Stimulated activated CD8-positive, alpha-beta memory T cell treated with anti-CD3 and anti-CD28 coated beads, Interleukin-2, amount 100 ng/mL, for 1 hour (primary cell): ENCODE measurements at places on chromosomes 12 and 14.

- no peak for DNase-seq
Observed at GRCh38 chr14:64711039-64711438, 6.8 kb downstream of the PLEKHG3 start.

GRCh38 chr12:40229690-40230651 is 5.2 kb downstream of the LRRK2 start:
- DNase-seq = no peak

DNA sequence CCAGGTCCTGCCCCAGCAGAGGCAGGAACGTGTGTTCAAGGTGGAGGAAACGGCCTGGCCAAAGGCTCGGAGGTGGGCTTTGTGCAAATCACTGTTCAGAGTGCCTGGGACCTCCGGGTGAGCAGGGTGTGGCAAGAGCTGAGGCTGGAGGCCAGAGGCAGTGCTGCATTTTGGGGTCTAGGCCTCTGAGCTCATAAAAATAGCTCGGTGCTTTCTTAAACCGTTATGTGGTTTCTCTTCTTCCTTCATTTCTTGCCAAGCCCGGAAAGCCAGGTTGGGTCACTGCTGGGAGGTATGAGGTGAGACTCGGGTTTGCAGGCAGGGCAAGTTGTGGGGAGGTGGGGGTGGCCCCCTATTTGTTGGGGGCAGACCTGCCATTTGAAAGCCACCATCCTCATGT is 178.8 kb upstream of the MYL2 start:
- no peak for DNase-seq

- DNase-seq = no peak
Observed at GRCh38 chr12:91377436-91377835, 194.8 kb upstream of the DCN start.

- no peak for DNase-seq
Observed at GRCh38 chr12:68612202-68612601, 1.5 kb downstream of the RAP1B start.

- DNase-seq = no peak
Observed at GRCh38 chr12:49260571-49261363, 4.1 kb upstream of the TUBA1C start.

- no peak for DNase-seq
Observed at GRCh38 chr14:26602902-26603301, 5.1 kb upstream of the NOVA1 start.

- no peak for DNase-seq
Observed at GRCh38 chr12:31815096-31815495, 86.3 kb upstream of the AMN1 start.

DNA sequence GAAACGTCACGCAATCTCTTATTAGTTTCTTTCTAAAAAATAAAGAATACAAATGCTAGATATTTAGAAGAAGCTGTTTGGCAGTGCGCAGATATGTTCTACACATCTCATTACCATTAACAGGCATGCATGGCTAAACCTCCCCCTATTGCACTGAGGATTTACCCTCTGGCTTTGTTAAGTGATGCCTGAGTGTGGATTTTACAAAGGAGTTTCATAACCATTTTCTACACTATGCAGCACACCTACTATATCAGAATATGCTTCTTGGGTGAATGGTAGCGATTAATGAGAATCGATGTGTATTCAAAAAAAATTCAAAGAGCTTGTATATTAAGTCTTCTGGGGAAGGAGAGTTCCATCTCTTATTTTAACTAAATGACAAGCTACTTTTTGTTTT is 1.1 kb upstream of the RMST start:
- no peak for DNase-seq

DNA sequence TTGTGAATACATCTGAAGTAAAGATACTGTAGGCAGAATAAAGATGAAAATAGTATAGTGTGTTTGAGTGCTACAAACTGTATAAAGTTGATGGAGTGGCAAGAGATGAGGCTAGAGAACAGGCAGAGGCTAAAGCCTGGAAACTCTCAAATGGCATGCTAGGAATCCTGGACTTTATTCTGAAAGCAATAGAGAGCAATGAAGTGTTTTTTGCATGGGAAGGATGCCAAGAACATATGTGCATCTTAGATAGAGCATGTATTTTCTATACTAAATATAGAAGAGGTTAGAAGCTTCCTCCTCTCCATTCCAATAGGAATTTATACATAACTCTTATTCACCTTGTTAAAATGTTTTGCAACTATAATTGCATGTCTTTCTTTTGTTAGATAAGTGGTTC is 86.3 kb upstream of the TMTC2 start:
- DNase-seq = no peak

- no peak for DNase-seq
Observed at GRCh38 chr14:65250162-65250495, 147.8 kb upstream of the MAX start.

DNA sequence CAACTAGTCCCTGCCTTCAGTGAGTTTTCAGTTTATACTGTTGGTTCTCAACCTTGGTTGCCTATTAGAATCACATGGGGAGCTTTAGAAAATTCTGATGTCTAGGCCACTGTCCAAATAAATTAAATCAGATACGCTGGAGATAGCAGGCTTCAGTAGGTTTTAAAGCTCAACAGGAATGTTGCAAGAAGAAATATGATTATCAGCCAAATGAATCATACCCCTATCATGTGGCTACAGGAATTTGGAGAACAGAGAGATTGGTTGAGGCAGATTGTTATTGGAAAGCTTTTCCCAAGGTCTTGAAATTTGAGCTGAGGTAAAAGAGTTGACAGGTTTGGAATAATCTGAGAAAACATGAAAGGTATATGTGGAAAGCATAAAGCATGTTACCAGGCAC is 125.3 kb downstream of the WIF1 start:
- DNase-seq = no peak

DNA sequence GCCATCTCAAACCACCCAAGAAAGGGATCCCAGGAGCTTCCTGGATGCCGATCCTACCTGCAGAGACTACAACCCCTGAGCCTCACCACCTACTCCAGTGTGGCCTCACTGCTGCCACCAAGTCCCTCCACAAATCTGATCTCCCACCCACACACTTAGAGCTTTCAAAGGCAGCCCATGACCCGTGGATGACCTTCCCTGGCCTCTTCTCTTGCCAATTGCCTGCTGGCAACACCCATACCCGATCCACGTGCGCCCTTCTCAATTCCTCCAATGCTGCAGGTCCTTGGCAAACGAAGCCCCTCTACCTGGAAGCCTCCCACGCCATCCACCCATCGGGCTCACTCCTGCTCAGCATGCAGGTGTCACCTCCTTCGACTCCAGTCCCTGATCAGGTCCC is 30.7 kb downstream of the HVCN1 start:
- DNase-seq = no peak

- DNase-seq = no peak
Observed at GRCh38 chr14:52011523-52011922, 22.2 kb downstream of the RTRAF start.

DNA sequence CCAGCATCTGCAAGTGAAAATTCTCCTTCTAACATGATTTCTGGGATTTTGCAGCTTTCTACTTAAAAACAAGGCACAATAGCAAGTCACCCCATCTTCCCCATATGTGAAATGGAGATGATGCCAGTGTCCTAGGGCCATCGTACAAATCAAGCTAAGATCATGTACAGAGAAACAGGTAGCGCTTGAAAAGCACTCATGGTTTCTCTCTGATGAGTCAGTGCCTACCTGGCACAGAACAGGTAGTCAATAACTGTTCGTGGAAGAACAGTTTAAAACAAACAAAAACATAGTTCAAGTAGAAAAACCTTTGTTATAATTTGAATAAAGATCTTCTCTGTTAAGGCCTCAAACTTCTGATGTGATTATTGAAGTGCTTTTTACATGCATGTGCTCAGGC is 46.9 kb downstream of the RAD52 start:
- DNase-seq = no peak

DNA sequence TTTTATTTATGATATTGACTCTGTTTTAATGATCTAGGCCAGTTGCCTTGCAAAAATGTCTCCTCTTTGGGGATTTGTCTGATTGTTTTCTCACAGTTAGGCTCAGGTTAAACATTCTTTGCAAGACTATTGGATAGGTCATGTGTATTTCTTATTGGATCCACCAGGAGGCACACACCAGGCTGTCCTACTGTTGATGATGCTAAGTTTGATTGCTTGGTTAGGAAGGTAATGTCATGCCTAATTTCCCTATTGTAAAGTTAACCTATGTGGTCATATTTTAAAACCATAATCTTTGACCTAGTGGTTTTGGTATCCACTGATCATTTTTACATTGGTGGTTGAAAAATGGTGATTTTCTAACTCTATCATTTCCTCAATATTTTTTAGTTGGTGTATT is 137.1 kb downstream of the BRMS1L start:
- no peak for DNase-seq

DNA sequence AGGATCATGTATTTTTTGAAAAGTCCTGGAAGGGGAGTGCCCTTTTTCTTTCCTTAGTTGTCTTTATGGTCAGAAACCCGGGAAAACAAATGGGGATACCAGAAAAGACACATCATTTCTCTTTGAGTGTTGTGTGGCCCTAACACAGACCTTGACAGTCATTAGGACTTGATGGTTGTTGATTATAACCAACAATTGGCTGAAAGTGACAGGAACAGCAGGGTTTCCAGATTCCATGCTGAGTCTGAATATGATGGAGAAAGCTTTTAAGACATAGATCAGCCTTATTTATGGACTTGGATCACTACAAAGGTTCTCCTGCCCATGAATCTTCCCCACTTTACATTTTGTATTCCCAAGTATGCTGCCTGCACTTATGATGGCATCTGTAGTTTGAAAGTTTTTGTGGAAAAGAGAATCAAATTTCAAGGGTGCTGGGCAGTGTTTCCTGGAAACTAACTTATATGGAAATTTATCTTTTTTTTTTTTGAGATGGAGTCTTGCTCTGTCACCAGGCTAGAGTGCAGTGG is 30.4 kb downstream of the POLR3B start:
- DNase-seq = no peak

DNA sequence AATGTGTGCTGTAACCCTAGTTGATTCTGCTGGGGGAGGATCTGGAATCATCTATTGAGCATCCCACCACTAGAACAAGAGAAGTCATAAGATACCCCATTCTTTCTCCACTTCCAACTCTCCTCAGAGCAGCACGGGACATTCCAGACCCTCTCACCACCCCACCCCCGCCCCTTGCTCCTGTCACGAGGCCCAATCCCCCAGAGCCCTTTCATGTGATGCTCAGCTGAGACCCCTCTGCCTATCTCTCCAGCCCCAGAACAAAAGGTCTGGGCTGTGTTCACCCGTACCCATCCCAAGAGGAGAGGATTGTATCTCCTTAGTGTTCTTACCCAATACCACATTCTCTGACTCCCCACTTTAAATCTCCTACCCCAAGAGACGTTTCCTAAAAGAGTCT is 602 bp downstream of the PMEL start:
- no peak for DNase-seq
